Glutamatergic neuron (in vitro differentiated cells): ENCODE measurements at places on chromosomes 1 and 21. TPM values are rescaled to one million over a fixed set of nuclear protein-coding genes. Genes with fewer than 3 reads are reported as not detected.

GRCh38 chr21:22961258-22961657, 1963.0 kb downstream of the NCAM2 start:
- no peak for DNase-seq

DNA sequence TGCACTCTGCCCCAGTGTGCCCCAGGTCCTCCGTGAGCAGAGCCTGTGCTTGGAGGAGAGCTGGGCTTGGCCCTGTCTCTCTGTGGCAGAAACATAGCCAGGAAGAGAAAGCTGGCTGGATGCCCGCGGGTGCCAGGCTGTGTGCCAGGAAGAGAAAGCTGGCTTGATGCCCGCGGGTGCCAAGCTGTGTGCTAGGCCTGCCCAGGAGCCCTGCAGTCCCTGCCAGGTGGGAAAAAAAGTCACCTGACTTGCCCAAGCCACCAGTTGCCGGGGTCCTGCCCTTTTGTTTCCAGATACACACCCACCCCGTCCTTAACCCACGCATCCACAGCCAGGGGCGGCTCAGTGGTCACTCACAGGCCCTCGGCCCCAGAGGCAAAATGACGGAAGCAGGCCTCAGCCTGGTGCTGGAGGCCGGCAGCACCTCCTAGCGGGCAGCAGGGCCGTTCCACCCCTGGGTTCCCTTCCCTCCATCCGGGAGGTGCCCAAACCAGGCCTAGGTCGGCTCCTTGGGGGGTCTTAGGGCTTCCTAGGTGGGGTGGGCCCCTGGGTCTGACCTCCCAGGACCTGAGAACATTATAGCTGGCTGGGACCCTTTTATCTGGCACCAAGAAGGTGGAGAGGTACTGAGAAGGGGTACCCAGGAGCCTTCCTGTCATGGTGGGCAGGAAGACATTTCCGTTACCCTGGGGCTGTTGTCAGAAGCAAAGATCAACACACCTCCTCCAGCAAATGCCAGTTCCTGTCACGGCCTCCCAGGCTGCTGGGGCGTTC, 9.1 kb downstream of the ITGB2 start:
- no peak for DNase-seq

DNA sequence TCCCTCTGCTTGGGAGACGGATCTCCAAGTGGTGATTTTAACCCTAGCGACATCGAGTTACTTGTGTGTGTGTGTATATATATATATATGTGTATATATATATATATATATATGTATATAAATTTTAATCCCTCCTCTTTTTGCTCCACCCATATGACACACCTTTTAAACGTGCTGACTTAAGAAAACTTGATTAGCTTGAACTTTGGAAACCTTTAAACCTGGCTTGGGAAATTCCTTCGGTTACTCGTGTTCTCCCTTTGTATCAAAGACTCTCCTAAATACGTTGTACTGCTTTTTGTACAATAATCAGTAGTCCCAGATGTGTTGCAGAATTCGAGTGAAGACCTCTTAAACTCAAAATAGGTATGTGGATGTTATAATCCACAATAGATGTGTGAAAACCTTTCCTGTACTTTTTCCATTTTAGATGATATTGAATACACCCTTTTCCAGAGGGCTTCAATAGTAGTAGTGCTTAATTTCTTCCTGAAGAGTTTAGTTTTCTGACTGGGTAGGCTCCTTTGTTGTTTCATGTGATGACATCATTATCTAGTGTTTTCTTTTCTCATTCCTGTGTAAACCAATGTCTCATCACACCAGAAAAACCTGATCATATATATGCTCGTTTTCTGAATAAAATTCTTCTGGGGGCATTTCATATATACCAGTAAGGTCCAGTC, 1.4 kb downstream of the RNF11 start:
- no peak for DNase-seq

The DDR2 gene
- total RNA-seq = 4.4 TPM
